ENCODE measurements at places on chromosomes 7 and 10.

GRCh38 chr7:34061149-34061548 is 155.8 kb downstream of the BMPER start:
- no peak for DNase-seq

DNA sequence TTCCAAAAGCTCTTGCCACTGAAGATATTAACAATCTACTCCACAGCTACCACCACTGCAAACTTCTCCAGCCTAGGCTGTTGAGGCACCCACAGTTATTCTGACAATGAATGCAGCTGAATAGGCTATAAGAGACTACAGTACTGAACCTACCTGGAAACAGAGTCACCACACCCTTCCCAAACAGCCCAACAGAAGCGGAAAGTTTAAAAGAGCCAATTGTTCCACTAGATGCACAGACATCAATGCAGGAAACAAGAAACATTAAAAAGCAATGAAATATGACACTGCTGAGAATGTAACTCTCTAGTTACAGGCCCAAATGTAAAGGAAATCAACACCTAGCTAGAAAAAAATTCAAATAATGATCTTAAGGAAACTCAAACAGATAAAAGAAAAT is 64.5 kb upstream of the PLA2G12B start:
- DNase-seq = no peak

- no peak for DNase-seq
These were observed 218.3 kb downstream of the FAM107B start for GRCh38 chr10:14556285-14556956.

GRCh38 chr7:13457790-13458189 is 531.7 kb downstream of the ETV1 start:
- DNase-seq = no peak

DNA sequence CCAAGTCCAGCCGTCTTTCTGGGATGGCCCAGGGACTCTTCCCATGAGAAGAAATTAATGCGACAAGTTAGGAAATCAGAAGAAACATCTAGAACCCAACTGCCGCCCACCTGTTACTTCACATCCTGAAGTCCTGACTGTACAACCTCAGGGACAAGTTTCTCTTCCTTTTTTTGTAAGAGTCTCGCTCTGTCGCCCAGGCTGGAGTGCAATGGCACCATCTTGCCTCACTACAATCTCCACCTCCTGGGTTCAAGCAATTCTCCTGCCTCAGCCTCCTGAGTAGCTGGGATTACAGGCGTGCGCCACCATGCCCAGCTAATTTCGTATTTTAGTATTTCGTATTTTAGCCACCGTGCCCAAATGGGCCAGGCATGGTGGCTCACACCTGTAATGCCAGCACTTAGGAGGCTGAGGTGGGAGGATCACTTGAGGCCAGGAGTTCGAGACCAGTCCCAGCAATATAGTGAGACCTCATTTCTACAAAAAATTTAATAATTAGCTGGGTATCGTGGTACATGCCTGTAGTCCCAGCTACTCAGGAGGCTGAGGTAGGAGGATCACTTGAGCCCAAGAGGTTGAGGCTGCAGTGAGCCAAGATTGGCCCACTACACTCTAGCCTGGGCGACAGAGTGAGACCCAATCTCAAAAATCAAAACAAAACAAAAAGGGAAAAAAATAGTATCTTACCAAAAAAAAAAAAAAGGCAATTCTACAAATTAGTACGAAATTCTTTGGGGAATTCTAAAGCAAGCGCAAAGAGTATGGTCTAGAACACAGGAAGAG is 20.8 kb downstream of the LAT2 start:
- no peak for DNase-seq

DNA sequence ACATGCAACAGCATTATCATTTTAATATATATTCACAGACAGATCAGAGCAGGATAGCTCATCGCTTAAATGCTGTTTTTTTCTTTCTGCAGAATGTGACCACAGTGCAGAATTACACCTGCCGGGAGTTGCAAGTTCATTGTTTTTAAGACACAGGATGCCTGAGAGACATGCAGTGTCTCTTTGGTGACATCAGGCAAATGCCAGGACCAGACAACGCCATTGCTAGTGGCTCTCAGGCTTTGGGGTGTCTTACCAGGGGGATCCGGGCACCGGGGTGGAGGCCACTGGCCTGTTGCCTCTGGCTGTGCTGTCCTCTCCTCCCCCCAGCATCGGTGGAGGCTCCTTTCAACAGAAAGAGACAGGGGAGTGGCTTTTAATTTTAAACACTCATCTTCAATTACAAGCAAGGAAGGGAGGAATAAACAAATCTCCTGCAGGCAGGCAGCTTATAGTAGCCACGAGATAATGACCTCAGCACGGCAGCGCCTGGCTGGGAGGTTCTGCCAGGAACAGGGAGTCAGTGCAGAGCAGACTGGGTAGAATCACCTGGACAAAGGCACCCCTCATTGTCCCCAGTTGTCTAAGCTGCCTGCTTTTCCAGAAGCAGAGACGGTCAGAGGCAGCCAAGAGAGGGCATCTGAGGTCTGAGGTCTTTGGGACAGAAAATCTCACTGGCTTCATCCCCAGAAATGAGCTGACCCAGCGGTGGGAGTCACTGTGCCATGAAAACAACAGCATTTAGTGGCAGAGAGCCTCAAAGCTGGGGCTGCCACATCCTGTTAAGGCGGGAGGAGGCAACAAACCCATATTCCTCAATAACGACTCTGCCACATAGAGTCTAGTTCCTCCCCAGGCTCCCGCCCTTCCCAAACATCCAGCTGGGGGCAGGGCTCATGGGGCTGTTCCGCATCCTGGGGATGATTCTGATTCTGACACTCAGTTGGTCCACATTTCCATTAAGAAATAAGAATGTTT is 148.4 kb downstream of the TCERG1L start:
- DNase-seq = no peak

DNA sequence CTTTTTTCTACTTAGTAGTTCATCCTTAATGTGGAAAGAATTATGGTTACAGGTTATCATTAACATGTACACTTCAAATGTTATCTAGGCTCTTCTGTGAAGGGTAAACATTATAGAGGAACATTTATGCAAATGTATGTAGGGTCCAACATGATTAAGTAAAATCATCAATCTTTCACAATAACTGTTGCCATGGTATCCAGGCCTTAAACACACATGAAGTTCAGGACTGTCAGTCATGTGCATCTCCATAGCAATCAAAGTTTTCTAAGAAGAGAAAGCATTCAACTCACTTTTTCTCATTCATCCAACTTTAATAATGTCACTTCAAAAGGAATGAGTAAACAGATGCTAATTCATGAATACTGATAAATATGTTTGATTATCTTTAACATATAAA is 83.6 kb downstream of the DNAJC1 start:
- no peak for DNase-seq

DNA sequence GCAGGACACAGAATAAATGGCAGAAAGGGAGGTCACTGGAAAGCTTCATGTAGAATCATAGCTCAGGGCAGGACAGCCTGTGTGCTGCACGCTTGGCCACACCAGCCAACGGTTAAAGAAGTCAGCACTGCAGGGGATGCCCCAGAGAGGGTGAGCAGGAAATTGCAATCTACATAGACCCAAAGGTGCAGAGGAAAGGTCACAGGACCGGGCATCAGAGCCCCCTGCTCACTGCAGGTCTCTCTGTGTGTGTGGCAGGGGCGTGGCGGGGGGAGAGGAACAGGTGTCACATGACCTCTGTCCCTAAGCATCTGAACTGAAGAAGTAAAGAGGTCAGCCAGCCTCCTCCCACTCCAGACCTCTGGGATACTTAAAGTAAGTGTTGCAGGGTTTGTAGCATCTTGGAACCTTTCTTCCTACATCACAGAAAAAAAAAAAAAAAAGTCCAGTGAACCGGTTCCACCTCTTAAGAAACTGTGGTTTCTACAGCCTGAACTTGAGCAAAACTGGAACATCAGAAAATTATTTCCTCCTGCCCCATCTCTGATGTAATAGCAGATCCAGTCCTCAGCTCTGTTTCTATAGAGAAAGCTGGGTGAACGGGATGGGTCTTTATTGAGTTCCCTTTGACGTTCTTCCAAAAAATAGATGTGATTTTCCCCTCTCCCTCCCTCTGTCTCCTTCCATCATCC is 64.3 kb downstream of the RGS10 start:
- no peak for DNase-seq

DNA sequence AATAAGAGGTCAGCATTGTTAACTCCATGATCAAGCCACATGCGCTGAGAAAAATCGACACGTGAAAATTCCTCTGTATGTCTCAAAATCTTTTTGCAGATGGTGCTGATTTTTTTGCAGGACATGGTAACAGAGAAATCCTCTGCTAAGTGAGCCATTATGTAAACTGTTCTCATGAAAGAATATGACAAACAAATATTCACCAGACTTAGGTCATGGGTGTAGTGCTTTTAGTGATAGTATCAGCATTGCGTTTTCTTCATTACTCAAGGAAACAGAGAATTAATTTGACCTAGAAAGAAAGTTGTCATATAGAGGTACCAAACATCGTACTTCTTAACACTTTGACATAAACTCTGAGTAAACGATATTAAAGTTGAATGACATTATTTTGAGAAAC is 34.7 kb downstream of the ADRB1 start:
- DNase-seq = no peak

- DNase-seq = no peak
These were observed 1.1 kb upstream of the EGR2 start for GRCh38 chr10:62817121-62817765.

GRCh38 chr10:48657416-48657815 is 27.3 kb upstream of the WDFY4 start:
- DNase-seq = no peak

DNA sequence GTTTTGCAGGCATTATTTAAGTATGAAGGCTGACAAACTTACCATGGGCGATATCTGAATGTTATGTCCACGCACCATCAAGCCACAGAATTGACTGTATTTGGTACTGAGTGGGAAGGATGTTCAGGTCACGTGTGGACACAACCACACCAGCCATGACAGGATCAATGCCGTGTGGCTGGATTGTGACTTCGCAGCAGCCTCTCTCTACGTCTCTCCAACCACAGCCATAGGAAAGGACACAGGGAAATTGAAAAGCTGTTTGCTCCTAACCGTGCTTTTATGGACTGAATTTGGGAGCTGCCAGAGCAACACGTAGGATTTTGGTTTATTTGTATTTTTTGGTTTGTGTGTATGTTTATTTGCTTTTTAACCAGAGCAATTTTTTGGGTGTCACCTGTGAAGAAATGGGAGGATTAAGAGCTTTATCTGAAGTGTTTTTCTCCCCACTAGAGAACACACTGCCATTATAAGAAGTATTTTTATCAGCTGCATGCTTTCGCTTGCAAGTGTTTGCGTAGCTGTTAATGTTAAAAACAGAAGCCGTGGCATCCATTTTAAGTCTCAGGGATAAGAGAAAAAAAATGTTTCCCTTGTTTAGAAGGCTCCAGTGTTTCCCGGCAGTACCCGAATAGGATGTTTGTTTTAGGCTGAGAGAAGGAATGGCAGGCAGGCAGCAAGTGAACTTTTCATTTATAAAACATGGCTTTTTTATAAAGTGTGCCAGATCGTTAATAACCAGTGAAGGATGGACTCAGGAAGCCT is 401.1 kb upstream of the NFE2L3 start:
- no peak for DNase-seq

DNA sequence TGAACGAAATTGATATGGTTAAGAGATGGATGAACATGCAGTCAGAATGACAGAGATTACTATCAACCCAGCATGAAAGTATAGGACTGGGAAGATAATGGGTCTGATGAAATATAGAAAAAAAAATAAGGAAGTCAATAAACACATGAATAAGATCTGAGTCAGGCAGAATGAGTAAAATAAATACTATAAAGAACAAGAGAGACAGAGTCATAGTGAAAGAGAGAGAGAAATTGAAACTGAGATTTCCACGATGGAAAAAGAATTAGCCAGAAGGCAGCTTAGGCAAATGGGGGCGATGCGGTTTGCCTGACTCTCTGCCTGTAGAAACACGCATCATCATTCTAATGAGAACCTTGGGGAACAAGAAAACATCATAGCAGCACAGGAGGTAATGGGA is 26.6 kb downstream of the SEMA3D start:
- DNase-seq = no peak

DNA sequence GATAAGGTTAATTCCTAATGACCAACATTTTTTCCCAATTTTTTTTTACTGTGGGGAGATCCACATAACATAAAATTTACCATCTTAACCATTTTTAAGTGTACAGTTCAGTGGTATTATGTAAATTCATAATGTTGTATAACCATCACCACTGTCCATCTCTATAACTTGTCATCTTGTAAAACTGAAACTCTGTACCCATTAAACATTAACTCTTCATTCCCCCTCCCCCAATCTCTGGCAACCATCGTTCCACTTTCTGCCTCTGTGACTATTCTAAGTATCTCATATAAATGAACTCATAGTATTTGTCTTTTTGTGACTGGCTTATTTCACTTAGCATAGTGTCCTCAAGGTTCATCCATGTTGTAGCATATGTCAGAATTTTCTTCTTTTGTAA is 46.0 kb upstream of the HPS1 start:
- no peak for DNase-seq

- no peak for DNase-seq
These were observed 61.6 kb upstream of the MRLN start for GRCh38 chr10:59814878-59815277.

GRCh38 chr7:148719753-148720152 is 21.1 kb downstream of the CUL1 start:
- DNase-seq = no peak

- no peak for DNase-seq
These were observed 107.2 kb upstream of the TRIM24 start for GRCh38 chr7:138352570-138353461.

DNA sequence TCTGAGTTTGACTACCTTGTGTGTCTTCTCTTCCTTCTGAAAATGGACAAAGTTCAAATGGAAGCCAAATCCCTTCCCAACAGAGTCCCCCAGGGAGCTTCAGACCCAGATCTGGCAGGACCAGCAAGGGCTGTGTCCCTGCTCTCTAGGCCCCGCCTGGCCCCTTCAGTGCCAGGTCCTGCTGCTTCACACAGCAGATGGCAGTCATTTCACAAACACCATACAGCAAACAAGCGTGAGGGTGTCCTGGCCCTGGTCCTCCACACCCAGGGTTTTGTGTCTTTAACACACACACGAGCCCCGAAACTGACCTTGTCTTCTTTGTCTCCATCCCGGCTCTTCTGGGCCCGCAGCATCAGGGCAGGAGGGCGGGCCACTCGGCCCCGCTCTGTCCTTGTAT is 145.0 kb downstream of the TCERG1L start:
- DNase-seq = no peak

DNA sequence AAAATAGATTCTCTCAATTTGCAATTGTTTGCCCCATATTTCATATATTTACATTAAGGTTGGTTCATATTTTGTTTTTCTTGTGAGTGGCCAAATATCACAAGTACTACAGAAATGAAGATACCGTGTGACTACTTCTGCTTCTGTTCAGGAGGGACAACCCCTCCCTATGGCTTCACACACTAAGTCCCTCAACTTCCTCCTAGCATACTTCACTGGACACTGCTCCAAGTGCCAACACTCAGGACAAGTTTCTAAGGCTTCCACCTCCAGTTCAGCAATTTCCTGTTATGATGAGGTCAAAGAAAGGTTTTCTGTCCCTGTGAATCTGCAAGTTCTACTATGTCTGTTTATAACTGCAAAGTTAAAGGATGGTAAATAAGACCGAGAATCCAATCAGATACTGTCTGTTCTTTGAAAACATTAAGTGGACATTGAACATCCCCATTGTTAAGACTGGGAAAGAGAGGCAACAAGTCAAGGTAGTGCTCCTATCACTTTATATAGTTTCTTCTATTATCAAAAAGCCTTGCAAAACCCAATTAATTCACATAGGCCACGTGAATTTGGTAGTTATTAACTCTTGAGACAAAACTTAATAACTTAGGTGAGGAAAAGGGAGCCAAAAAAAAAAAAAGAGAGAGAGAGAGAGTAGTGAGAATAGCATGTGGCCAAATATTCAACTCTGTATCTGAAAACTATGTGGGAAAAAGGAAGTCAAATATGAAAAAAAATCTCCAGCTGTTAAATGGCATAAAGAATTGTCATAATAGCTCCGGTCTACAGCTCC is 81.3 kb upstream of the DKK1 start:
- peak; percentile 33 for DNase-seq

Data from kidney (tissue), 22 donors.